Gastrocnemius medialis (tissue), 4 donors: ENCODE measurements at places on chromosomes 6 and 20.

DNA sequence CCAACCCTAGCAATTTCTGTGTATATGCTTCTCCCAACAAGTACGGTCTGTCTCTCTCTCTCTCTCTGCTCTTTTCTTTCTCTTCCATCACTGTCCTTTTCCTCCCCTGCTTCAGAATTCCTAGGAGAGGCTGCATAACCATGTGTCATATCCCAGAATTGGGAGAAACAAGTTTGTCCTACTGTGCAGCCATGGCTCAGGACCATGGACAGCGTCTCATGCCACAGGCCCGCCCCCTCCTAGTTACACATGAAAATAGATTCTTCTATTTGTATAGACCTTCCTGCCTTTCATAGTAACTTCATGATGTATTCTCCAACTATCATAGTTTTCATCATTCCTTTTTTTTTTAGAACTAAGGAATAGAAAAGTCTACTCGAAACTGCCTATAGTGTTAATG is 98.0 kb downstream of the FNDC1 start:
- H3K27me3 ChIP-seq = no peaks in the 10 kb centered on the region
- DNase-seq = no peak
- no peaks in the 10 kb centered on the region for H3K4me1 ChIP-seq
- no peak overlapping the region for H3K27ac ChIP-seq
- no peak overlapping the region for H3K4me3 ChIP-seq
- H3K36me3 ChIP-seq = no peaks in the 10 kb centered on the region

DNA sequence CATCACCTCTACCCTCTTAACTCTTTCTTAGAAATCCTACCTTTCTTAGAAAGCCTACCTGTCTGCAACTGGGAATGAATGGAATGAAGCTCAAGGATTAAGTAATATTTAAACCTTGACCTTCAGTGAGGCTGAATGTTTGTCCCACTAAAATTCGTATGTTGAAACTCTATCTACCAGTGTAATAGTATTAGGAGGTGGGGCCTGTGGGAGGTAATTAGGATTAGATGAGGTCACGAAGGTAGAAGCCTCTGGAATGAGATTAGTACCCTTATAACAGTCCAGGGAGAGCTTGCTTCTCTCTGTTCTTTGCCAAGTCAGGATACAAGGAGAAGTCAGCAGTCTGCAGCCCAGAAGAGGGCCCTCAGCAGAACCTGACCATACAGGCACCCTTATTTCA is 158.0 kb downstream of the TENT5A start:
- DNase-seq = no peak
- no peak overlapping the region for H3K4me3 ChIP-seq
- H3K27me3 ChIP-seq = no peaks in the 10 kb centered on the region
- no peaks in the 10 kb centered on the region for H3K4me1 ChIP-seq

GRCh38 chr20:61935926-61936700 is 129.6 kb downstream of the TAF4 start:
- H3K27ac ChIP-seq = no peak overlapping the region
- H3K4me1 ChIP-seq = no peaks in the 10 kb centered on the region
- no peak overlapping the region for H3K4me3 ChIP-seq
- no peaks in the 10 kb centered on the region for H3K27me3 ChIP-seq

DNA sequence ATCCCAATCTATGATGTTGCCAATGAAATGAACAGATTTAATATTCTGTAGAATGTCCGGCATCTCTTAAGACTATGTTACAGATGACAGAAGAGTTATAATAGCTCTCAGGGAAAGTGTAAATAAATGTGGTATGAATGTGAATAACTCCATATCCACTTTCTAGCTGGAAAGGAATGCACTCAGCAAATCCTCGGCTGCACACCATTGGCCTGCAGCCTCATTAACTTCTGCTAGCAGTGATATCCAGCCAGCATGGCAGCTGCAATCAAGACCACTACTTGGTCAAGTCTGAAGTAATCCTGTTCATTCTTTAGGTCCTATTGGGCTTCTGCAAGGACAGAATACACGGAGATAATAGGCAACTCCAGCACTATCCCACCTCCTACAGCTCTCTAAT is 17.3 kb upstream of the MICA start:
- H3K36me3 ChIP-seq = no peaks in the 10 kb centered on the region
- H3K4me3 ChIP-seq = no peak overlapping the region
- no peak overlapping the region for H3K27ac ChIP-seq
- H3K4me1 ChIP-seq = no peaks in the 10 kb centered on the region
- no peak for DNase-seq

DNA sequence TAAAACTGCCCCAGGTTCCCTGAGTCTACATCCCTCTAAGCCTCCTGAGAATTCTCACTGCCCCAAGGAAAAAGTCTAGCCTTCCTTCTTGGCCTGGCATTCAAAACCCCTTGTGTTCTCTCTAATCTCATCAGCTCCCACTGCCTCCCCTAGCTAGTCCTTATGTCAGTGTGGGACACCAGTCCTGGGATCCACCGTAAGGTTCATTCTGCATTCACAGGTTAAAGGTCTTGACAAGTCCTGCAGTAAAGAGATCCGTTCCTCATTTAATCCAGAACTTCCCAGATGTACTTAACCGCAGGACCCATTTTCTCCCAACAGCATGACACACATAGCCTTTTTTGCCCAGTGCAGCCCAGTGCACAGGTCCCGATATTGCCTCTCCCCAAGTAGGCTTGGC is 11.6 kb downstream of the MAPK13 start:
- H3K27ac ChIP-seq = no peak overlapping the region
- no peaks in the 10 kb centered on the region for H3K36me3 ChIP-seq
- H3K4me3 ChIP-seq = no peak overlapping the region
- H3K4me1 ChIP-seq = peaks cover 11% of the 10 kb centered on the region
- no peaks in the 10 kb centered on the region for H3K27me3 ChIP-seq

DNA sequence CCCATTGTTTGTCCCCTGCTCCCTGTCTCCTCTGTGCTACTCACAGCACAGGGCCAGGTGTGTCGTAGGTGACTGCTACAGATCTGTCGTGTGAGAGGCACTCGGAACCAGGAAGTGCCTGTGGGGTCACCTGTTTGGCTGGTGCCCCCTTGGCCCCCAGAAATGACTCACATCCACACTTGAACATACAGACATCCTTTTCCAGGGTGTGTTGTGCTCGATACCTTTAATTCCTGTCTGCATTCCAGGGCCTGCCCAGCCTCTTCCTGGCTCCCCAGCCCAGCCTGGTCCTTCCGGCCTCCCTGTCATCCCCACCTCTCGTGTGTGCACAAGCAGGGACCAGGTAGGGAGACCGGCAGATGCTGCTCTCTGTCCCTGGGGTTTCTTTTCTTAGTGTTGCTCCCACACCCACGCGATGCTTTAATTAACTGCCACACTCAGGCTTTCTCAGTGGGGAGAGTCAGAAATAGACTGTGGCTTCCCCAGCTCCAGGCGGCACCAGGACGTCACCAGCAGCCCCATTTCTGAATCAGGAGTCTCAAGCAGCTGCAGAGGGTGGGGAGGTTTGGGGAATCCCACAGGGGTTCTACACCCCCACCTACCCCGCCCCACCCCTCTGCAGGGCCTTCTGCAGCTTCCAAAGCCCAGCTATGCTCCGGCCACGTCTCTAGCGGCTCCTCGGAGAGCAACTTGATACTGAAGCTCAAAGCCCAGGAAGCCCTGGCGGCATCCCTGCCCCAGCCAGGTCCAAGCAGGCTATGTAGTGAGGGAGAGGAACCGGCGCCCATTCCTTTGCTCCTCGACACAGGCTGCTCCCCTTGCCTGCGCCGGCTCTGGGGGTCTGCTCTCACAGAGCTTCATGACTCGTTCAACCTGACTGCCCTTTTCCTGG is 102.2 kb downstream of the SYCP2 start:
- DNase-seq = no peak
- no peaks in the 10 kb centered on the region for H3K4me1 ChIP-seq
- H3K27ac ChIP-seq = no peak overlapping the region
- H3K36me3 ChIP-seq = no peaks in the 10 kb centered on the region

- H3K27ac ChIP-seq = peak overlapping the region; percentile 79
- no peak overlapping the region for H3K4me3 ChIP-seq
- no peaks in the 10 kb centered on the region for H3K36me3 ChIP-seq
- no peak for DNase-seq
- H3K4me1 ChIP-seq = peaks cover 13% of the 10 kb centered on the region
- H3K27me3 ChIP-seq = no peaks in the 10 kb centered on the region
These were observed 145.6 kb downstream of the MTFR2 start for GRCh38 chr6:136104556-136104955.

- DNase-seq = peak; percentile 43
- H3K27me3 ChIP-seq = no peaks in the 10 kb centered on the region
- H3K4me3 ChIP-seq = no peak overlapping the region
- no peaks in the 10 kb centered on the region for H3K4me1 ChIP-seq
These were observed 44.2 kb upstream of the ARFGEF2 start for GRCh38 chr20:48877304-48877703.

- H3K36me3 ChIP-seq = no peaks in the 10 kb centered on the region
- no peaks in the 10 kb centered on the region for H3K27me3 ChIP-seq
- DNase-seq = no peak
- peaks cover 2% of the 10 kb centered on the region for H3K4me1 ChIP-seq
- H3K4me3 ChIP-seq = no peak overlapping the region
- no peak overlapping the region for H3K27ac ChIP-seq
These were observed 24.0 kb upstream of the ZMYND8 start for GRCh38 chr20:47380481-47380880.

GRCh38 chr20:10434832-10435812 is at the start of gene SLX4IP:
Gene SLX4IP, plus strand, starts transcription at chr20:10435305. Its CDS starts 22,900 bp downstream, at chr20:10458205.
- no peaks in the 10 kb centered on the region for H3K27me3 ChIP-seq
- peak; percentile 91 for DNase-seq
- peak within 1 kb of the TSS; percentile 93 for H3K27ac ChIP-seq
- H3K4me1 ChIP-seq = peaks cover 33% of the 10 kb centered on the region
- H3K36me3 ChIP-seq = no peaks in the 10 kb centered on the region

DNA sequence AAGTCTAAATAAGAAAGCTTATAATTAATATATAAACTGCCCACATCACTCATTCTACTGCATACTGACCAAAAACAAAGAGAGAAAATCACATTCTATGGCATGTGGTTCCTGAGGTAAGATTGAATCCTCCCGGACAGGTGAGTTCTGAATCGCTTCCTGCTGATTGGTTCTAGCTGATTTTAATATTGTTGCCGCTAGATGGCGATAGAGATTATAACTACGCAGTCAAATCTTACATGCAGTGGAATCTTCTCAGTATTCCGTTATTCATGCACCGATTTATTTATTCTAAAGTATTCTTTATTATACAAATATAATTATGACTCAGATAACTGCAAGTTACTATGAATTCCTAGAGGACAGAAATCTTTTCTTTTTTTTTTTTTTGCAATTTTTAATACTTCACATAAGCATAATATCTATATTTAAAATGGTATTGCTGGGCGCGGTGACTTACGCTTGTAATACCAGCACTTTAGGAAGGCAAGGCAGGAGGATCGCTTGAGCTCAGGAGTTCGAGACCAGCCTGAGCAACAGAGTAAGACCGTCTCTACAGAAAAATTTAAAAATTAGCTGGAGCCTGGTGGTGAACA is 24.2 kb upstream of the TMX4 start:
- DNase-seq = no peak
- no peaks in the 10 kb centered on the region for H3K36me3 ChIP-seq
- no peak overlapping the region for H3K4me3 ChIP-seq
- H3K4me1 ChIP-seq = no peaks in the 10 kb centered on the region
- H3K27me3 ChIP-seq = no peaks in the 10 kb centered on the region
- H3K27ac ChIP-seq = no peak overlapping the region

GRCh38 chr6:33061987-33062386 is 11.5 kb downstream of the HLA-DPA1 start:
- H3K4me1 ChIP-seq = no peaks in the 10 kb centered on the region
- no peak overlapping the region for H3K4me3 ChIP-seq
- H3K36me3 ChIP-seq = no peaks in the 10 kb centered on the region
- no peak for DNase-seq
- H3K27me3 ChIP-seq = peaks cover 3% of the 10 kb centered on the region

DNA sequence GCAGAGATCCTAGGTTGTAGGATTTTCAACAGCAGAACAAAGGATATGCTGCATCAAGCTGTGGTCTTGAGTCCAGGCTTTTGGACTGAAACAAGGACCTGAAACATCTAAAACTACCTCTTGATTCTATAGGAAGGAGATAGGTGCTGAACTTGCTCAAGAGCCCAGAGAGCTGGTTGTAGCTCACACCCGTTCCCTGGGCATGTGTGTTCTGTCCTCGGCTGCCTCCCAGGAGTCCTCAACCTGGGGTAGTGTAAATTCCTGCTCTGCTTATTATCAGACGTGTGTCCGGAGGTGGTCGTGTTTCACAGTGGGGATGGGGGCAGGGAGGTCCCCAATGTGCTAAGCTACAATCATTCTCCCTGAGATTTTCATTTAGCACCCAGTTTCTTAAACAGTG is 4.8 kb downstream of the NOP56 start:
- no peaks in the 10 kb centered on the region for H3K27me3 ChIP-seq
- H3K36me3 ChIP-seq = peaks cover 88% of the 10 kb centered on the region
- no peak overlapping the region for H3K27ac ChIP-seq
- no peak overlapping the region for H3K4me3 ChIP-seq

GRCh38 chr6:7413151-7413823 is 23.7 kb downstream of the RIOK1 start:
- H3K4me3 ChIP-seq = no peak overlapping the region
- H3K27me3 ChIP-seq = no peaks in the 10 kb centered on the region
- H3K36me3 ChIP-seq = peaks cover 95% of the 10 kb centered on the region

DNA sequence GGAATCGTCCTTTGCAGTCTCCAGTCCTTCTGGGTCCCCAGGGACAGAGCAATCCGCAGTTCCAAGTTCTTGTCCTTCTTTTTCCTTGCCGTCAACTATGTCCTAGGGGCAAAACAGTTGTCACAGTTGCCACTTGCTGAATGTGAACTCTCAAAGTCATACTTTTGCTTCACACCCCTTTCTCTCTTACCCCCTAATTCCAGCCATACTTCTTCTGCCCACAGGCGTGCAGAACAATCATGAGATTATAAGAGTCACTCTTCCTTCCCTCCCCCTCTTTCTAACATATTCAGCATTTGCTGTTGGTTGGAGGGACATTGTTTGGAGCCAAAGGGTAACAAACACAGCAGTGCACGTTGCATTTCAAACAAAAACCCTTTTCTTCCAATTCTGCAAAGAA is 74.4 kb downstream of the BCAS1 start:
- no peaks in the 10 kb centered on the region for H3K27me3 ChIP-seq
- H3K36me3 ChIP-seq = no peaks in the 10 kb centered on the region
- H3K27ac ChIP-seq = no peak overlapping the region

GRCh38 chr6:137056121-137056880 is 11.5 kb upstream of the IL20RA start:
- H3K36me3 ChIP-seq = no peaks in the 10 kb centered on the region
- no peak for DNase-seq
- no peak overlapping the region for H3K4me3 ChIP-seq
- H3K27ac ChIP-seq = no peak overlapping the region

- peaks cover 38% of the 10 kb centered on the region for H3K36me3 ChIP-seq
- H3K27me3 ChIP-seq = no peaks in the 10 kb centered on the region
- no peak overlapping the region for H3K27ac ChIP-seq
- no peak for DNase-seq
These were observed 3.2 kb downstream of the ACTR5 start for GRCh38 chr20:38751360-38751976.

DNA sequence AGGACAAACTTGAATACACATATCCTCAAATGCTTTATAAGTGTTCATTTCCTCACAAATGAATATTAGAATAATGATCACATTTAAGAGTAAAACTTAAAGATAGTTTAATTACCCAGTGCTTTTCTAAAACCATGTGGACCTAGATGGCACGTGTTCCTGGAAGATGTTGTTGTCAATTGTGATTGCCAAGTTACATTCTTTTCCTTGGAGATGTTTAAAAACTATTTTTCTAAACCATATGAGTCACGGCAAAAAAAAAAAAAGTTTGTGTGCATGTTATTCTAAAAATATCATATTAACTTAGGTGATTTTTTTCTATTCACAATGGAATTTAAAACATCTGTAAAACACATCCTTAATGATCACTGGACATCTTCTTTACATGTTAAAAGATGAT is 51.1 kb downstream of the RCAN2 start:
- DNase-seq = no peak
- H3K4me3 ChIP-seq = no peak overlapping the region
- peaks cover 74% of the 10 kb centered on the region for H3K4me1 ChIP-seq
- no peak overlapping the region for H3K27ac ChIP-seq
- no peaks in the 10 kb centered on the region for H3K27me3 ChIP-seq

- peaks cover 12% of the 10 kb centered on the region for H3K4me1 ChIP-seq
- no peak for DNase-seq
- H3K4me3 ChIP-seq = no peak within 1 kb of the TSS
These were observed at the start of gene FRMD1 for GRCh38 chr6:168078943-168079405. Gene FRMD1, minus strand, starts transcription at chr6:168079212. Its CDS starts 118 bp downstream, at chr6:168079094.
